CD8-positive, alpha-beta T cell (primary cell): ENCODE measurements at places on chromosomes 7 and 10. TPM values are rescaled to one million over a fixed set of nuclear protein-coding genes. Genes with fewer than 3 reads are reported as not detected.

GRCh38 chr7:46468753-46469356 lies 547.8 kb upstream of the IGFBP3 start:
- no peak for DNase-seq

- no peak for DNase-seq
Observed at GRCh38 chr10:124727361-124727960, 16.7 kb downstream of the FAM53B start.

DNA sequence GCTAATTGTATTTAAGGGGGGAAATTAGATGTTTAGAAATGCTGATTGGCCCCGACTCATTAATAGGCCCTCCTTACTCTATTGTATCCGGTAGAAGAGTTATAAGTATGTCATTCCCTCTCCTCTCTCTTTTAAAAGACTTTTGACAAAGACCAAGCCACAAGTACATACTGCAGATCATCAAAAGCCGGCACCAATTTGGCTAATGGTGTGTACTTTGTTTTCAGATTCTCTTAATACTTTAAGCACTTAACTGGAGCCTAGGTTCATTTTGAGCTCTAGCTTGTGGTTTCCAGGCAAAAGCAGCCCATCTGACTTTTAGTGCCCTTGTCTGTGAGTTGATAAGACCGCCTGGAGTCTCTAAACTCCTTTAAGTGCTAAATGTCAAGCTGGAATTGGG lies 210.0 kb upstream of the LYZL1 start:
- DNase-seq = no peak

The PKD2L1 gene
- 0.14 TPM for total RNA-seq

The SLC35B4 gene
- 5.1 TPM for total RNA-seq

The MYO1G gene
- total RNA-seq = 142 TPM
